ENCODE measurements at places on chromosomes 7 and 10. TPM values are rescaled to one million over a fixed set of nuclear protein-coding genes. Genes with fewer than 3 reads are reported as not detected.

GRCh38 chr7:157873181-157873580 lies 536.4 kb downstream of the DNAJB6 start:
- no peak for DNase-seq

GRCh38 chr7:35252612-35253459 lies 1.1 kb downstream of the TBX20 start:
- DNase-seq, result no peak

DNA sequence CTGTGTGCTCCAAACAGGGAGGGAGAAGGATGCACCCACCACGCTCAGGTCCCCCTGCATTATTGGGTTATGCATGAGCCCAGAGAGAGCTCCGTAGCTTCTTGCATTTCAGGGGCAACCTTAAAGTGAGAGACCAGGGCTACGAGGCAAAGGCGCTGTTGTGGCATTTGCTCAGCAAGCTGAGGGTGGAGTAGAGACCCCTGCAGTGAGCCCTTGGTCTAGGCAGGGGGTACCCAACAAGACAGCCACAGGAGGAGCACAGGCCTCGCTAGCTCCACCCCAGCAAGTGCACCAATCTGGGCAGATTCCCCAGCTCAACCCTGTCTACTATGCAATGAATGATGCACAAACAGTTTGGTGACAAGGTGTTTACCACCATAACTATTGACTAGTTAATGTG lies 198.4 kb downstream of the CALN1 start:
- no peak for DNase-seq

- no peak for DNase-seq
Measured at GRCh38 chr10:130430852-130431704, 294.9 kb downstream of the GLRX3 start.

DNA sequence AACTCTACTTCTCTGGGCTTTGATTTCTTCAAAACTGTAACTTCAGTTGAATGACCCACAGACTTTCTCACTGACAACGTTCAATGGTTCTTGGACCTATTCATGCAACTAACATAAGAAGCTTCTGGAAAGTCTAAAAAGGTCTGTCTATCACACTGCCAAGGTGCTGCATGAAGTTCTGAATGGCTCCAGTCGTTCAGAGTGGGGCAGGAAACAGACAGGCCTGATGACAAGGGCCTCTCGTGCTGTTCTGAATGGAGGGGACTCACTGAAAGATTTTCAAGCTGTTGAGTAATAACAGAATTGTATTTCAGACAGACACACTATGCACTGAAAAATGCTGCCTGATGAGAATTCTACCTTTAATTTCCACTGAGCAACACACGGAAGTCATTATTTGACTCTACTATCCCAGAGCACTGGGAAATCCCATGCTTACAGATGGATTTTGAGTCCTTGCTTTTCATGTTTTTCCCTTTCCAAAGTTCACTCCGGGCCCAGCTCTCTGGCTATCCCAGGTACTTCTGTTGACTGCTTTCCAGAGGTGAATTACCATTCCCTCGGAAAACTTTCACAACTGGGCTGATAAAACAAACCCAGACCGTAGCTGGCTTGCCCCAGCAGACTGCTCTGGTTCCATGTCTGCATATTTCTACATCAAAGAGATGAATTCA lies 204.9 kb upstream of the FRMD4A start:
- DNase-seq, result no peak

GRCh38 chr10:61175316-61175715 lies 231.3 kb upstream of the RHOBTB1 start:
- DNase-seq, result no peak

ERVW-1 gene
- 0.02 TPM for total RNA-seq

Measured in M059J (cell line).